HT-29 (cell line): ENCODE measurements at places on chromosomes 3 and 15. TPM values are rescaled to one million over a fixed set of nuclear protein-coding genes. Genes with fewer than 3 reads are reported as not detected.

GRCh38 chr15:61050844-61051568 is 178.1 kb downstream of the RORA start:
- DNase-seq = no peak

Gene CLDN16
- total RNA-seq = not detected in 2 replicates

- DNase-seq = no peak
Observed at GRCh38 chr3:179016979-179017670, 54.5 kb downstream of the ZMAT3 start.

DNA sequence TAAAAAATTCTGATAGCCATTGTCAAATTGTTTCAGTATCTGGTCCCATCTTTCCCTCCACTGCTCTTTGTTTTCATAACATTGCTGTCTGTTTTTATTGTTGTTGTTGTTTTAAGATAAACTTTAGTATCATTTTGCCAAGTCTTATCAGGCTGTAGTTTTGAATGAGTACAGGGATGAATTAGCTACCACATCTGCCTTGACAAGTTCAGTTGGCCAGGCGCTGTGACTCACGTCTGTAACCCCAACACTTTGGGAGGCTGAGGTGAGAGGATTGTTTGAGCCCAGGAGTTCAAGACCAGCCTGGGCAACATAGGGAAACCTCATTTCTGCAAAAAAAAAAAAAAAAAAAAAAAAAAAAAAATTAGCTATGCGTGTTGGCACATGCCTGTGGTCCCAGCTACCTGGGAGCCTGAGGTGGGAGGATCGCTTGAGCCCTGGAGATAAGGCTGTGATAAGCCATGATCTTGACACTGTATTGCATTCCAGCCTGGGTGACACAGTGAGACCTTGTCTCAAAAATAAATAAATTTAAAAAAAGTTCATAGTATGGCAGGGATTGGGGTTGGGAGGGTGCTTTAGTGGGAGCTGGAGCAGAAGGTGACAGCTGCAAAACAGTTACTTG is 8.3 kb upstream of the ANKDD1A start:
- DNase-seq = no peak

DNA sequence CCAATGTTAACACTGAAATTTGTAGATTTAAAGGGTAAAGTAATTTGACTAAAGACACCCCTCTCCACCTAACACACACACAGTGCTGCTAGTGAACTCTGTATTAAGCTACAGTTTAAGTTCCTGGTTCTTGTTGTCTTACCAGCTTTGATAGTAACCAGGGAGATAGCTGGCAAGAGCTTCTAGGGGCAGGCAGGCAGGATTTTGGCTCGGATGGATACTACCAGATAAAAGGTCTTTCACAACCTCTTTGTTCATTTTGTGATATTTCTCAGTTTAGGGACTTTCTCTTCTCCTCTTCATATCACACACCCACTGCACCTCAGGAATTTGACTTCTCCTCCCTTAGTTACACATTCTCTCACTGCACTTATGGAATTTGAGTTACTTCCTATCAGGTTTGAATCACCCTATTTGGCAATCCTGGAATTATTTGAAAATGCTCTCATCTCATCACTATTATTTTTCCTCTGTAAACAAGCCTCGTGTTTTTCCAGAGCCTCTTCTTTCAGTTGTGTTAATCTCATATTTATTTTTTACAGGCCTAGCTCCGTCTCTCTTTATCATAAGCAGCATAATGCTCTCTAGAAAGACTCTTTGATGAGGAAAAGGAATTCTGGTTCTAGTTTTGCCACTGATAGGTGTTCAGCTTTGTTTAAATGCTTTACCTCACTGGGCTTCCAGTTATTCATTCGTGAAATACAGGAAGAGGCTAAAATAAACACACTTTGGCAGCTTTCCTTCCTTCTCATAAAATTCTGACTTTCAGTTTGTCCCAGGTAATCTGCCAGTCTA is 23.0 kb upstream of the CLDN1 start:
- peak; percentile 85 for DNase-seq

Gene SKOR1
- total RNA-seq = 0.15 and 0.18 TPM in 2 replicates

- DNase-seq = no peak
Observed at GRCh38 chr3:10625323-10625722, 119.9 kb upstream of the ATP2B2 start.

DNA sequence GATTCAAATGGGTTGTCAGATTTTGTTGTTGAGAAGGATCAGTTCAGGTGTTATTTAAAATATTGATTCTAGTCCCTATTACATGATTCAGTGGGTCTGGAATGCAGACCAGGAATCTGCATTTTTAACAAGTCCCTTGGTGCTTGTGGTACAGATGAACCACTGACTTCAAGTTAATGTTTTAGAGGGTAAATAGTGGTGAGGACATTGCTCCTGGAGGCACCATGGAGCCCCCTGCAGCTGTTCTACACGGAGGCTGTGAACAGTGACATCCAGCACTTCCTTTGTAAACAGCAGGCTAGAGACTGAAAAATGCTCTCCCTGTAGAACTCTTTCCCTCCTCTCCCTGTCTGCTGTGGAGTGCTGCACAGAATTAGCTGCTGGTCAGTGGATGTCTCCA is 4.8 kb upstream of the FSIP1 start:
- DNase-seq = no peak

DNA sequence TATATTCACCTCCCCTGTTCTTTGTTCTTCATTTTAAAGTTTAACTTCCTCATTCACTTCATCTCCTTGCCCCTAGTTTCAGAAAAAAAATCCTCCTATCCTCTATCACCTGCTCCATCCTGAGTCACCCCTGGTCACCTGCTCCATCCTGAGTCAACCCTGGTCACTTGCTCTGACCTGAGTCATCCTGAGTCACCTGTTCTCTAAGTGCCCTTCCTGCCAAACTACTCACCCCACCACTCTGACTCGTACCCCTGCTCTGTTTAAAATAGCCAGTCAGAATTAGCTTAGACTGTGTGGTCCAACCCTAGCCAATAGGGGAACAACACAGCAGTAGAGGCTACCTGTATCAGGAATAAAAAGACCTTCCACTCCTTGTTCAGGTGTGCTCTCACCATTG is 716.9 kb downstream of the ZBBX start:
- no peak for DNase-seq

DNA sequence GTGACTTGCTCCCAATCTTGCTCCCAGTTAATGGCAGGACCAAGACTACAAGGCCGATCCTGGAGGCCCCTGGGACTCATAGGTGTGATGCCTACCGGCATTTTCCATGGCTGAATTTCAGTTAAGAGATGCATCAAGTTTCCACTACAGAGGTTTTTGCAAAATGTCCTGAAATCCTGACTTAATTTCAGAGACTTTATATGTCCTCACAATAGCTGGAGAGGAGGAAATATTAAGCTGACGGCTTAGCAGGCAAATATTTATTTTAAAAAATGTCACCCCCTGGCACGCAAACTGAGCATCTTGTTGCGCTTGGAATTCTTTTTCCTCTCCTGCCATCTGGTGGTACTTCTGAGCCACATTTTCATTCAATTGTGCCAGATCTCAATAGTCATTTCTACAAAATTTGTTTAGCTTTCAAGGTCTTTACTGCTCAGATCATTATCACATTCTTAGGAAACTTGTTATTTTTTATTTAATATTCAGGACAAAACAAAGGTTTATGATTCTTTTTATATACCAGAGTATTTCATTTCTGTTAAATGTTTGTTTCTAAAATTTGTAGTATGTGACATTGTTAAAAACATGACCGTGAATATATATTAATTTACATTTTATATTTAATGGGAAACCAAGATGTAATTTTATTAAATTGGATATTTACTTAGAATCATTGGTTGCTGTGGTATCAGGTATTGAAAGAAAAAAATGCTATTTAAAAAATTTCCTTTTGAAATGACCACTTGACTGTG is 189.2 kb upstream of the THRB start:
- peak; percentile 42 for DNase-seq

GRCh38 chr3:126127904-126128303 is 44.0 kb upstream of the SLC41A3 start:
- DNase-seq = no peak

Gene CACNA2D2
- total RNA-seq = 0.33 and 0.42 TPM in 2 replicates

- no peak for DNase-seq
Observed at GRCh38 chr3:25433868-25434267, 5.8 kb downstream of the RARB start.

DNA sequence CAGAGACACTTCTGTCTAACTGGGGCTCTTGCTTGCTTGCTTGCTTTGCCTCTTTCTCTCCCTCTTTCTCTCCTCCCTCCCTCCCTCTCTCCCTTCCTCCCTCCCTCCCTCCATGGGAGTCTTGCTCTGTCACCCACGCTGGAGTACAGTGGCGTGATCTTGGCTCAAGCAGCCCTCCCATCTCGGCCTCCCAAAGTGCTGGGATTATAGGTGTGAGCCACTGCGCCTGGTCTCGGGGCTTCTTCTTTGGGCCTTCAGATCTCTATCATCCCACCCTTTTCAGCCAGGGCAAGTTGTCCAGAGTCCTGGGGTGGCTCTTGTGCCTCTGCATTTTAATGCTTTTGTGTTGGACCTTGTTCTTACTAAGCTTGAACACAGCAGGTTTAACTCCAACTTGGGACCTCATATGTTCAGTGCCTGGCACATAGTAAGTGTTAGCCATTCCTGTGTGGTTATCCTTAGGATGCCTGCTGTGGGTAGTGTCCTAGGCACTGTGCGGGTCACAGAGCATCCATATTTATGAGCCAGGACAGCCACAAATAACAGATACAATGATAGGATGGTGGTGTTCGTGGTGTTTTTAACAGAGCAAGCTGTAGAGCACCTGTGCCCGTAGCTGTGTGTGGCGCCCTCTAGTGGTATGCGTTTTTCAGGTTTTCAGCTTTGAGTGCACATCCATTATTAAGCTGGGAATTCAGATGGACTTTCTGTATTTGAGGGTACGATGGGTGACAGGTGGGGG is 75.1 kb downstream of the CCK start:
- peak; percentile 82 for DNase-seq
